ENCODE measurements at places on chromosomes 16 and 17. TPM values are rescaled to one million over a fixed set of nuclear protein-coding genes. Genes with fewer than 3 reads are reported as not detected.

GRCh38 chr16:75647112-75647491 lies 363 bp downstream of the KARS1 start:
- DNase-seq: no peak

Gene BCO1
- 0.10 TPM for total RNA-seq

GRCh38 chr17:75987041-75987440 lies 8.0 kb downstream of the TEN1 start:
- DNase-seq: no peak

GRCh38 chr17:39751637-39752036 lies 13.9 kb downstream of the GRB7 start:
- DNase-seq: no peak
